Right ventricle myocardium superior (tissue), 1 donor: ENCODE measurements at places on chromosomes 13 and 19.
A peak's percentile ranks its signal among the peaks of the same experiment; 100 is the strongest.

DNA sequence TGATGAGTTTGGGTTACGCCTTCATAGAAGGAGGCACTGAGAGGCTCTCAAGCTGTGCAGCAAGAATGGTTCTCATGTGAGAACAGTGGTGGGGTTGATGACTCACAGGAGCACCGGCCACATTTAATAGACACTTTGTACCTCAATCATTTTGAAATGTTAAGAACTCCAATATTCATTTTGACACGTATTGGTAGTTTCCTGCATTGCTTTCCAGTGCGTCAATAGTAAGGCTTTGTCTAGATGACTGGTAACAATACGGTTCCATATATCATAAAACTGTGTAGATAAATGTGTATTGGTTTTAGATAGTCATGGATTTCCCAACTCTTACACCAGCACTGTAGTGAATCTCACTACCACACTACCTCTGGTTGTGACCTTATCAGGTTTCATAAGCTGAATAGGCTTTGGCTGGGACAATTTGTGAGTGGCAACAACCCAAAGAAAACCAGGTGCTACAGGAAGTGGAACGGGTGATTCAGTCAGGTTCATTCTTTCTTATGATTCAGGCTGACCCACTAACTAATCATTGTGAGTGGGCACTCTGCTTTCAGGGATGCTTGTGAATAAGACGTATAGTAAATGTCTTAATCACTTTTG, 362.6 kb downstream of the KLF5 start:
- DNase-seq = no peak

GRCh38 chr19:17522988-17523872, 11.8 kb downstream of the PGLS start:
- peak; percentile 76 for DNase-seq

DNA sequence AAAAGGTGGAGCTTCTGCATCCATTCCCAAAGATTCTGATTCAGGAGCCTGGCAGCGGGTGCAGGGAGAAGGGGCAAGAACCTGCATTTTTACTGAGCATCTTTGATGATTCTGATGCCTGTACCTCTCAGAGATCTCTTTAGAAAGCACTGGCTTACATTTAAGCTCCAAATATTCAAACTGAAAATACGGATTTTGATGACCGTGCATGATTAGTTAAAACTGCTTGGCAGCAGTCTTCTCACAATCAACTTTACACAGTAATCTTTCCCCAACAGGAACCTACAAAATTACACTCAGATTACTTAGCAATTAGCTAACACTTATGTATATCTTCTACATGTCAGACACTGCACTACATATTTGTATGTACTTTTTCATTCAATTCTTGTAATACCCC, 108.9 kb downstream of the DOCK9 start:
- DNase-seq = no peak

GRCh38 chr19:50412419-50412818, 6.3 kb upstream of the SPIB start:
- DNase-seq = no peak

DNA sequence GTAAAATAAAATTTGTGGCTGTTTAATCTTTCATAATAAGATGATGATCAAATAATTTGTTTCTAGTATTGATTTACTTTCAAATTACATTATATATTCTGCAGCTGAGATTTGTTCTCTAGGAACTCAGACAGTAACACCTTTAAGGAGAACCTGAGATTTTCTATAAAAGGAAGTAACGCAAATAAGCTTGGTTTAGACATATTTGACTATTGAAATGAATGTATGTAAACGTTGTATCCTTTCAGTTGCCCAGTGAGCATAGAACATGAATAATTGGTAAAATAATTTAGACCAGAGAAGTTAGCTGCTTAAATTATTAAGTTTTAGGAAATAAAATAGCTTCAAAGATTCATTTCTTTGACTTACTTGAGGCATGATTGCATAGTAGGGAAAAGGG, 3.1 kb downstream of the CDK8 start:
- DNase-seq = no peak

DNA sequence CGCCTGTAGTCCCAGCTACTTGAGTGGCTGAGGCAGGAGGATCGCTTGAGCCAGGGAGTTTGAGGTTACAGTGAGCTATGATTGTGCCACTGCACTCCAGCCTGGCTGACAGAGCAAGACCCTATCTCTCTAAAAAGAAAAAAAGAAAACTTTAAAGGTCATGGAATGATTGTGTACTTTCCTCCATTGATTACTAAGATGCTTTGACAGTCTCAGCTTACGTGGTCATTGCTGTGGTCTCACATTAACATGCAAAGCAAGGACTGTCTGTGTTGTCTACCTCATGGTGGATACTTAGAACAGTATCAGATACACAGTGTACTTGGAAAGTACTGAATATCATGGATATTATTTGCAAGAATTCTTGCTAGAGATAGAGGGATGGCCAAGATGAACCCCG, 14.0 kb upstream of the TNFSF14 start:
- no peak for DNase-seq

DNA sequence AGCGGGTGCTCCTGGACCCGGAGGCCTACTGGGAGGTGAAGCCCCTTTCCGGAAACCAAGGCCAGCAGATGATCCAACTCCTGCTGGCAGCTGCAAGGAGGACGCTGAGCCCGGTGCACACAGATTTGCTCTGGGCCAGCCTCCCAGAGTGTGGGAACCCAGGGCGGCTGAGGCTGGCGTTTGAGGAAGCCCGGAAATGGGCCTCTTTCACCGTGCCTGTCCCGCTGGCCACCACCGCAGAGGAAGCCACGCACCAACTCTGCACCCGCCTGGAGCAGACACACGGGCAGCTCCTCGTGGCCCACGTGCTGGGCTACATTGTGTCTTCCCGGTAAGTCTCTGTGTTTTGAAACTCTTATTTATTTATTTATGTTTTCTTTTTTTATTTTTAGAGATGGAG, 30.4 kb downstream of the NWD1 start:
- DNase-seq = no peak

GRCh38 chr13:109652531-109652930, 133.9 kb downstream of the IRS2 start:
- DNase-seq = no peak

GRCh38 chr13:18954254-18954653, 227.4 kb downstream of the TUBA3C start:
- DNase-seq = peak; percentile 32
